CD4-positive, alpha-beta T cell treated with Interleukin-15 for 1 hour (primary cell): ENCODE measurements at places on chromosomes 7 and 10.

DNA sequence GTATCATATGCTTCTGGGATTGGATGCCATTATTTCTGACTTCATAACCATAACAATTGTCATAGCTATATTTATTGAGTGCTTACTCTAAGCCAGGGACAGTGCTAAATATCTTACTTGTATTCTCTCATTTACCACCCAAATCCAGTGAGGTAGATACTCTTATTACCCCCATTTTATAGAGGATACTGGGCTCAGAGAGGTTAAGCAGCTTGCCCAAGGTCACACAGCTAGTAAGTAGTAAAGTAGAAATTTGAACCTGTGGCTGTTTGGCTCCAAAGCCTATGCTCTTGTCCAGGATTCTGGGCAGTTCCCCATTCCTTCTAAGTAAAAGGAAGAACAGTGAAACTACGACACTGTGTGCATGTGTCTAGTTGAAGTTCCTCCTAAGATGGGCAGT lies 56.5 kb downstream of the COL13A1 start:
- no peak for DNase-seq

DNA sequence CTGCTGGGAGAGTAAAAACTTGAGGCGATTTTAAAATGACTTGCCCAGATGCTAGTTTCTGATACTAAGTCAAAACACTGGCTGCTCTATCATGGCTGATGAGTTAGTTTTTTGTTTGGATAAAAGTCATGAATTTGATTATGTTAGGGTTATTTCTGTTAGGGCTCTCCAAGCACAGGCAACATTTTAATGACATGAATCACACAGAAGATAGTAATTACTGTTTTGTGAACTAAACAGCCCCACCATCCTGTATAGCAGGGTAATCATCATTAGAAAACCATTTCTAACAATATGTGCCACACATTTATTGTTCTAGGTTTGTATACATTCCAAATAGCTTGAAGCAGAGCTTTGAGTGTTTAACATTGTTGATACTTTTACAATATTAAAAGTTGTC lies 750.3 kb downstream of the ANKRD7 start:
- no peak for DNase-seq

DNA sequence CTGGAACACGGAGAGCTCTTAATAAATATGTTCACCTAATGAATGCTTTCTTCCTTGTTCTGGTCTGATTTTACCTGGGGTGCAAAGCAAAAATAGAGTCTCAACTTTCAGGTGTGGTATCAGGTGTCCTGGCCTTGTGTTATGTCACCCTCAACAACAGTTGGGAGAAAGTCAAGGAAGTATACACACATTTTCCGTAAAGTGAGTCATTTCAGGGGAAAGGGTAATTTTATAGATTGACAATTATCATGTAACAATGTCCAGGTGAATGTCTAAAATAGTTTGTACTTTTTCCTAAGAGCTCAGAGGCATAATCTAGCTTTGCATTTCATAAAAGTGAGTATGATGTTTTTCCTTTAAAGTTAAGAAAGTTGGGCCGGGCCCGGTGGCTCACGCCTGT lies 287.4 kb downstream of the SKIDA1 start:
- DNase-seq = no peak

- DNase-seq = no peak
Observed at GRCh38 chr10:99369551-99369950, 40.4 kb downstream of the CNNM1 start.

GRCh38 chr7:87797798-87798403 lies 78.3 kb downstream of the SLC25A40 start:
- DNase-seq = no peak

- peak; percentile 45 for DNase-seq
Observed at GRCh38 chr7:106957766-106958165, 86.7 kb upstream of the PRKAR2B start.

- DNase-seq = no peak
Observed at GRCh38 chr10:127579640-127580039, 30.5 kb downstream of the NPS start.

GRCh38 chr7:158252081-158252836 lies 335.4 kb downstream of the PTPRN2 start:
- DNase-seq = peak; percentile 13

DNA sequence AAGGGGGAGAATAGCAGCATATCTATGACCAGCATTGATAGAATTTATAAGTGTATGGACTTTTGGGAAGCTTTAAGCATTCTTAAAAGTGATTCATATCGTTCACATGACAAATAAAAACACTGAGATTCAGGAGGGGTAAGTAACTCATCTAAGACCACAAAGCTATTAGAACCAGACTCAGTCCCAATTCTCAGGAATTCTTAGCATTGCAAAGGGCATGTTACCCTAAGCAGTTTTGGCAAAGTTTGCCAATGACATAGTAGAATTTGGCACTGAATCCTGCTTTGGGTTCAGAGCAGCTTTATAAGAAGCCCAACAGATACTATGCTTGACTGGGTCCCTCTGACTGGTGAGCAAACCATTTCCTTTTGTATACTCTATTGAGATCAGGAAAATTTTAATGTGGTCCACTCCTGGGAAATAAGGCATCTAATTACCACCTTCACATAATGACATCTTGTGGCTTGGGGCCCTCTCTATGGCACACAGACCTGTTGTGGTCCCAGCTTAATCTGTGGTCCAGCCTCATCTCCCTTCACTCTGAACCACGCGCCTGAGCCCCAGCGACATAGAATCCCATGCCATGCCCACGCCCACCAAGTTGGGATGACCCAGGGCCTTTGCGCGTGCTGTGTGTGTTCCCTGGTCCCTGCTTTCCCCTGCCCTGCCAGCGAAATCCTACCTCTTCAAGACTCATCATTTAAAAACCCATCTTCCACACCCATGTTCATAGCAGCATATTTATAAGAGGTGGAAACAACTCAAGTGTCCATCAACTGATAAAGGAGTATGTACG lies 37.5 kb upstream of the DOCK1 start:
- DNase-seq = no peak

DNA sequence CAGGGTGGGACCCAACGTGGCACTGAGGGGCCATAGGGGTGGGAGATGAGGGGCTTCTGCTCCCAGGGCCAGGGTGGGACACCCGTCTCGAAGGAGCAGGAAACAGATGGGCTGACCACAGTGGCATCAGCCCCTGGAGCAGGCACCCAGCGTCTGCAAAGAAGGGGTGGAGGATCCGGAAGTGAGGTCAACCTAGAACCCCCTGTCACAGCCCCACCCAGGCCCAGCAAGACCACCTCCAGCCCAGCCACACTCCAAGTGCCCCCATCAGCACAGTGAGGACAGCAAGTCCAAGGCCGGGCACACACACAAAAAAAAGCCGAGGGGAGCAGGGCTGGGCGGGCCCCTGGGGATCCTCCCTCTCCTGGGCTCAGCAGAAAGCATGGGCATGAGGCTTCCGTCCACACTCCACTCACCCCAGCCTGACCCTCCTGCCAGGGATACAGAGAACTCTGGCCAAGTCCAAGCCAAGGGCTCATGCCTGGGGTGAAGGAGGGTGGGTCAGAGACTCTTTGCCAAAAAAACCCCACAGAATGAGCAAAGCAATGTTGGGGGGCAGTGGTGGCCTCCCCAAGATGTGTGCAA lies 111.0 kb downstream of the FOXL3 start:
- DNase-seq = no peak

DNA sequence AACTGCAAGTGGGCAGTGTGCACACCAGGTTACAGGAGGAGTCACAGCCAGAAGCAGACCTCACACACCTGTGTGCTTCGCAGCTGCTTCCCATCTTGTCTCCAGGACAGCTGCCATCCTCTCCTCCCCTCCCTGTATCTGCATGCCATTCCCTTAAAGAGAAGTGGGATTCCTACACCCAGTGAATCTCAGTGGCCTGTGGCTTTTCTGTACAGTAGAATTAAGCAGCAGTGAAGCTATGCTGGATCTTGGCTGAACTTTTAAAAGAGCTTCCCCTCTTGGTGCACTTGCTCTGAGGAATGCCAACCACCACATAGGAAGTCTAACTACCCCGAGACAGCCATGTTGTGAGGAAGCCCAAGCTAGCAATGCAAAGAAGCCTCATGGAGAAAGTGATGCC lies 236.5 kb upstream of the ZMIZ1 start:
- DNase-seq = no peak

DNA sequence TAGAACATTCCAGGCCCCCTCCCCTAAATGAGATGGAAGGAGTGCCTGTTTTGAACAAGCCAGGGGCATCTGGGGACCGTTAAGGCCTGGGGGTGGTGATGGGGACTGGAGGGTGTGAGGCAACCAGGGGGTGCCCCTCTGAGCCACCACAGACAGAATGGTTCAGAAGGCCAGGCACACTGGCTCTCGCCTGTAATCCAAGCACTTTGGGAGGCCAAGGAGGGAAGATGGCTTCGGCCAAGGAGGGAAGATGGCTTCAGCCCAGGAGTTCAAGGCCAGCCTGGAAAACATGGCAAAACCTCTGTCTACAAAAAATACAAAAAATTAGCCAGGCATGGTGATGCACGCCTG lies 173.2 kb upstream of the TNRC18 start:
- no peak for DNase-seq

GRCh38 chr7:2582006-2582735 lies 23.4 kb downstream of the IQCE start:
- DNase-seq = no peak

DNA sequence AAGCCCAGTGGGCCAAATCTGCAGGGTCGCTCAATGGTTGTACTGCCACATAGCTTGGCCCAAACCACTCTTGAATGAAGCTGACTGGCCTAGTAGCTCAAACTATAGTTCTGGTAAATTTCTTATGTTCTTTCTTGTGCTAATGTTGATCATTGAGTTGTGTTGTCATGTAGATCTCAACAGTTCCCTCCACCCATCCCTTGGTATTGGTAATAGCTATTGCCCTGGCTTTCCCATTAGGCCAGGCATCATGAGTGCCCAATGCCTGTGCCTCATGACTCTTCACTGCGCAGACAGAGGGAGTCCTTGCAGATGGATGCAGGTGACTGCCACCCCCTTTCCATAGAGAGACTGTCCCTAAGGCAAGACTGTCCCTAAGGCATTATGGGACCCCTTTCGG lies 988.4 kb downstream of the KCNMA1 start:
- DNase-seq = no peak

DNA sequence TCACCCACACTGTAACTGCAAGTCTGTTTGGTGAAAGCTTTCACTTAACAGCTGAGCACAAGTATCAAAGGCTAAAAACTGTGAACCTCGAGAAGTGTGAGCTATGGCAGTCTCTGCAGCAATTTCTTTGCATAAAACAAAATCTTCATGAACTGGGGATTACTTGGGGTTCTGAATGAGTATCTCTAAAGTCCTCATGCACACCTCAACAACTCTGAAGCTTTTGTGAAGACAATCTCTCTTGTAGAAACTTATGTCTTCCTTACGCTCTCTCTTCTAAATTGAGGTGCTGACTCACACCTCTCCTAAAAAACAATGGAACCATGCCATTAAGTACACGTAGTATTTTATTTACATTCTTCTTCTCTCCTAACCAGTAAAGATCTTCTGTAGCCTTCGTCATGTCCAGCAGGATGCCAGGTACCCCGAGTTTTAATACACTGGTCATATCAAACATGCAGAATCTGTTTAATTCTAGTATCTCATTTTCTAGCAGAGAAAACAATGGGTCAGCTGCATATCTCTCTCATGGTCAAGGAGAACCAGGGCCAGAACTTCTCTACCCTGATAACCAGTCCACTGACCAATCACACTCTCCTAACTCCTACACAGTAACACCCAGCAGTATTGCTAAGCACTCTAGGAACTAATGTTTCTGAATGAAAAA lies 76.9 kb downstream of the UBE2H start:
- no peak for DNase-seq

DNA sequence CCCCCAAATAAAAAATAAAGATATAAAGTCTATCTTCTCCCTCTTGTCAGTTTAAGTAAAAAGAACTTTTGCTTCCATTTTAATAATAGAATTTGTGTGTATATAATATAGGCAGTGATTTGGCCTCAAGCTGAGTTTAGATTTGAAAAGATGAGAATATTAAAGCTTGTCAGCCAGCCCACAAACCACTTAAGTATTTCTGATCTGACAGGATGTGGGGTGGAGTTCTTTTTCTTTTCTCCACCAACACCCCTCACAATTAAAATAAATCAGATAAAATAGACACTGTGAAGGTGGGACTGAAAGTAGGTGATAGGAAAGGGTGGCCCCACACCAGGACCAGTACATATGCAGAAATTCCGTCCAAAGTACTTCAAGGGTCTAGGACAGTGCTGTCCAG lies 714.1 kb downstream of the AUTS2 start:
- no peak for DNase-seq

DNA sequence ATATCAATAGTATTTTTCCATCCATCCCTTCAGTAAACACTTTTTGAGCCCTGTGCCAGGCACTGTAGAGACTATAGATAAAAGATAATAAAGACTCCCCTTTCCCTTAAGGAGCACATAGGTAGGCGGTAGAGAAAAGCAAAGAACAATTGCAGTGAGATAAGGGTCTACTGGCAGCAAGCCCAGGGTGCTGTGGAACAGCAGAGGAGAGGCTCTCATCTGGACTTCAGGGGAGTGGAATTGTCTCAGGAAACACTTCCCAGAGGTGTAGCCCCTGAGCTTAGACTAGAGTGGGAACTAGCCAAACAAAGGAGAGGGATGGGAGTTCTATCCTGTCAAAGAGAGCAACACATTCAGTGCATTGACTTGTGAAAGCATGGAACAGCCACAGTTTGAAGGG lies 102.0 kb downstream of the NRF1 start:
- DNase-seq = no peak
